Ascending aorta (tissue), 2 donors: ENCODE measurements at places on chromosomes 12 and 14. TPM values are rescaled to one million over a fixed set of nuclear protein-coding genes. Genes with fewer than 3 reads are reported as not detected.

CDH24 gene
- 5.9 TPM for total RNA-seq

RPL10L gene
- not detected for total RNA-seq

OTX2 gene
- not detected for total RNA-seq

STON2 gene
- total RNA-seq: 54.0 TPM

ALG10B gene
- total RNA-seq: 9.2 TPM

DNA sequence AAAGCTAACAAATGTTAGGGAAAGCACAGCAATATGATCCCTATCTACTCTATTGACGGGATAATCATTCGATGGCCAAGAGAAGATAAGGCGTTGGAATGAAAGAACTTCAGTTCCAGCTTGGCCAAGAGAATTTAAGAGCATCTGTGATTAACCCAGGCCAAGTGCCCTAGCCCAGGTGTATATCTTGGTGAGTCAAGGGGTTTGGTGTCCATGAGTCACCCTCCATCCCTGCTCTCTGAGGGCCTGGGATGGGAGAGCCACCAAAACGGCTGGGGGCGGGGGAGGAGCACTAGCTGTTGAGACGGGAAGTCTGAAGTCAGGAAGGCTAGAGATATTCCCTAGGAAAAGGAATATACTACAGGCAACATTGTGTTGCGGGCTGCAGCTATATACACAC, 13.0 kb downstream of the TBPL2 start:
- no peaks in the 10 kb centered on the region for H3K36me3 ChIP-seq
- no peaks in the 10 kb centered on the region for H3K4me1 ChIP-seq
- H3K27me3 ChIP-seq: no peaks in the 10 kb centered on the region
- H3K4me3 ChIP-seq: no peak overlapping the region
- H3K27ac ChIP-seq: no peak overlapping the region
- DNase-seq: no peak

GRCh38 chr14:75318353-75318752, 39.7 kb downstream of the FOS start:
- no peaks in the 10 kb centered on the region for H3K36me3 ChIP-seq
- H3K27me3 ChIP-seq: no peaks in the 10 kb centered on the region
- H3K4me3 ChIP-seq: no peak overlapping the region
- DNase-seq: peak; percentile 34

DNA sequence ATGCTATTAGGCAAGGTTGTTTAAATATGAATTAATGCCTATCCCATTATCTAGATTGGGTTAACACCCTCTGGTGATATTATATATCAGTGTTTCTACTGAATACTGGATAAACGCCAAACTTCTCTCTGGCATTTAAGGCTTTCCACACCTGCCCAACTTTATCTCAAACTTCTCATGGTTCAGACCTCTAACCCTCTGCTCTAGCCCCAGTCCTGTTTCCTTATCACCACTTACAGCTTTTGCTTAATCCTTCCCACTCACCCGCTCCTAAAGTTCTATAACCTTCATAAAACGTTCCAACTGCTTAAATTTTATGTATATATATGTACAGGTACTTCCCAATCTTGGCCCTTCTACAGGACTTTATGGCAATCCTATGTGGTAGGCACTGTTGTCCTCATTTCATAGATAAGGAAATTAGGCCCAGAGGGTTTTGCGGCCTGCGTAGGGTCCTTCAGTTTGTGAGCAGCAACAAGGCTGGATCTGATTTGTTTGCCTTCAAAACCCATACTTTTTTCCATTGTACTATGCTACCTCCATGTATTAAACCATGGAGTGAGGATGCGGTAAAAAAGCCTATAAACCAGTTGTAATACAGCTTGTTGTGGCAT, 1.2 kb downstream of the LPCAT3 start:
- H3K4me3 ChIP-seq: peak overlapping the region; percentile 66
- DNase-seq: no peak
- H3K27ac ChIP-seq: peak overlapping the region; percentile 87
- H3K27me3 ChIP-seq: no peaks in the 10 kb centered on the region
- H3K36me3 ChIP-seq: no peaks in the 10 kb centered on the region
- peaks cover 5% of the 10 kb centered on the region for H3K4me1 ChIP-seq

GRCh38 chr14:105312973-105313372, 1.6 kb upstream of the PACS2 start:
- no peaks in the 10 kb centered on the region for H3K27me3 ChIP-seq
- DNase-seq: no peak

GRCh38 chr12:65935906-65936901, 111.9 kb downstream of the HMGA2 start:
- no peaks in the 10 kb centered on the region for H3K27me3 ChIP-seq
- H3K36me3 ChIP-seq: no peaks in the 10 kb centered on the region
- no peak overlapping the region for H3K27ac ChIP-seq
- no peak for DNase-seq

GRCh38 chr12:45853550-45853949, 124.0 kb downstream of the ARID2 start:
- H3K36me3 ChIP-seq: peaks cover 40% of the 10 kb centered on the region
- no peak overlapping the region for H3K27ac ChIP-seq
- H3K4me3 ChIP-seq: no peak overlapping the region
- H3K4me1 ChIP-seq: no peaks in the 10 kb centered on the region

DNA sequence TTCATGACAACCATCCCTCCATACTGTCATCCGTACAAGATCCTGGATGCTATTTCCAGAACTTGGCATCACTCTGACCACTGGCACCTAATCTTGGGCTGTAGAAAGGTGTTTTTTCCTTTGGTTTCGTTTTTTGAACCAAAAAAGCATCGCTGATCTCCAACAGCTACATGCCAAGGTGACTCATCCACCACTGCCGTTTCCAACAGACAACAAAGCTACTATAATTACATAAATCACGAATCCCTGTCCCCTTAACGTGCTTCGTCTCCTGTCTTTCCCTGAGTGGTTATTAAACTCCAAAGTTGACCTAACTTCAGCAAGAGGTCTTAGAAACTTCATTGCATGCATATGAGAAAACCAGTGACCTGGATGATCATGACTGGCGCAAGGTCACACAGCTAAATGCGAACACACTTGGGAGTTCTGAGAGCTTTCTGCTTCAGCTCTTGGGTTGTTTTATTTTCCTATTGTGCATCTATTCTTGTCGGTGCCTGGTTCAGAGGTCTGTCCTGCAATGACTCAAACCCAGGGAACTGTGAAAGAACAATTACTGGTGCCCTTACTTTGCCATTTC, 99.9 kb downstream of the PPM1H start:
- H3K27me3 ChIP-seq: no peaks in the 10 kb centered on the region
- H3K36me3 ChIP-seq: no peaks in the 10 kb centered on the region
- H3K4me3 ChIP-seq: peak overlapping the region; percentile 42
